ENCODE measurements at places on chromosomes 5 and 9. TPM values are rescaled to one million over a fixed set of nuclear protein-coding genes. Genes with fewer than 3 reads are reported as not detected.

The TMEM215 gene
- total RNA-seq = not detected

The PCSK5 gene
- total RNA-seq = 13.3 TPM

GRCh38 chr9:123544007-123544827 is 188.2 kb downstream of the CRB2 start:
- peak; percentile 33 for DNase-seq

The SNCB gene
- 0.10 TPM for total RNA-seq

DNA sequence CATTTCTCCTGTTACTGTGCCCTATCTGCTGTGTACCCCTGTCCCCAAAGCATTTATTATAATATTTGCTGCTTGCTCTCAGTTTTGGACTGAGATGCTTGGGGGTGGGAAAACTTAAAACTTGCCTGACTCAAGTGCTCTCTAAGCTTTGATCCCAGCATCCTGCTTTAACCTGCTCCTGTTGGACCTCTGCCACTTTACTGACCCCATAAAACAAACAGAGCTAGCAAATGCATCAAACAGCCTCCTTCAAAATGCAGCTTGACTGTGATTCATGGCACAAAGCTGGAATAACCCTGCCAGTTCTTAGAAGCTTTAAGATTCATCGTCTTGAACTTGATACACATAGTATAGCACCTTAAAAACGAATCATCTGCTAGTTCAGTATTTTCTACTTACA is 212.5 kb downstream of the DEPDC1B start:
- peak; percentile 61 for DNase-seq

GRCh38 chr5:89055695-89056085 is 172.7 kb upstream of the MEF2C start:
- DNase-seq = no peak

The SLC9A3 gene
- 9.1 TPM for total RNA-seq

DNA sequence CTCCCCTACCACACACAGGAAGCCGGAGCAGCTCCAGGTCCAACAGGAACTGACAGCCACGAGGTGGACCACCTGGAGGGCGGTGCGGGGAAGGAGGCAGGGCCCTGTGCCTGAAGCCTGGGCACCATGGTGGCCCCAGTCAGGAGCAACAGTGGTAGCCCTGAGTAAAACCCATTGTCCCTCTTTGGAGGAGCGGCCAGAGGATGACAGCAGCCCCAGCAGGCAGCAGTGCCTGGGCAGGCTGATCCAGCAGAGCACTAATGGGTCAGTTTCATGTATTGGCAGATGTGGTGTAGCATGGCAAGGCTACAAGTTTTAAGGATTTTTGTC is 47.7 kb upstream of the GARNL3 start:
- DNase-seq = no peak

DNA sequence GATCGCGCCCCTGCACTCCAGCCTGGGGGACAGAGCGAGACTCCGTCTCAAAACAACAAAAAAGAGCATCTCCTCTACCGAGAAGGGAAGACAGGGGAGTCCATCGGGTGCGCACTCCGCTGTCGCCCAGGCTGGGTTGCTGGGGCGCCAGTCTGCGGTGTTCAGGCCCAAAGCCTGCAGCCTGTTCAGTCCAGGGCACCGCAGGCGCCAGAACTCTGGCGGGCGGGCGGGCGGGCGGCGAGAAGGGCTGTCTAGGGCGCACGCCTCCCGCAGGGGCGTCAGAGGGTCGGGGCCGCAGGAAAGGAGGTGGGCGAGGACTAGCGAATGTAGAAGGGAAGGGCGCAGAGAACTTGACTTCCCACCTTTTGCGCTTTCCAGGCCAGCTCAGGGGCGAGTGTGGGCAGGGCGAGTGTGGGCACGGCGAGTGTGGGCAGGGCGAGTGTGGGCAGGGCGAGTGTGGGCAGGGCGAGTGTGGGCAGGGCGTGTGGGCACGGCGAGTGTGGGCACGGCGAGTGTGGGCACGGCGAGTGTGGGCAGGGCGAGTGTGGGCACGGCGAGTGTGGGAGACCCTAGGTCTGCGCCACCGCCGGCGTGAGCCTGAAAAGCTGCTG is 10.5 kb downstream of the PROP1 start:
- no peak for DNase-seq

The RHOBTB3 gene
- total RNA-seq = 148 TPM

The CRHBP gene
- not detected for total RNA-seq

GRCh38 chr5:157485340-157485739 is 25.3 kb downstream of the NIPAL4 start:
- DNase-seq = no peak

The RGS7BP gene
- not detected for total RNA-seq

DNA sequence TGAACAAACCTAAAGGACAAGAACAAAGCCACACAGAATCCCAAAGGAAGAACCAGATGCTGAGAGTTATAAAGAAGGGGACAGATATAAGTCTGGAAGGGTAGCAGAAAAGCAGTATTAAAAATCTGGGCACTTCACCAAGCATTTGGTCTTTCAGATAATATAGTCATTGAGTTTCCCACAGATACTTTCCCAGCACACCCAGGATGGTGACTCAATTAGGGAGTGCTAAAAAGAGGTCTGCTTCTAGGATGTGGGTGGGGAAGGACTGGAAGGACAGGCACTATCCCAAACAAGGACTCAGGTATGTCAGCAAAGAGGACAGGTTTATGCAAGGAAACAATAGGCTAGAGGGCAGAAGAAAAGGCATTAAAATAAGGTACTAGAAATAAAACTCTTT is 59.3 kb downstream of the DIAPH1 start:
- no peak for DNase-seq

GRCh38 chr9:16120727-16121126 is 567.9 kb downstream of the CCDC171 start:
- DNase-seq = no peak

DNA sequence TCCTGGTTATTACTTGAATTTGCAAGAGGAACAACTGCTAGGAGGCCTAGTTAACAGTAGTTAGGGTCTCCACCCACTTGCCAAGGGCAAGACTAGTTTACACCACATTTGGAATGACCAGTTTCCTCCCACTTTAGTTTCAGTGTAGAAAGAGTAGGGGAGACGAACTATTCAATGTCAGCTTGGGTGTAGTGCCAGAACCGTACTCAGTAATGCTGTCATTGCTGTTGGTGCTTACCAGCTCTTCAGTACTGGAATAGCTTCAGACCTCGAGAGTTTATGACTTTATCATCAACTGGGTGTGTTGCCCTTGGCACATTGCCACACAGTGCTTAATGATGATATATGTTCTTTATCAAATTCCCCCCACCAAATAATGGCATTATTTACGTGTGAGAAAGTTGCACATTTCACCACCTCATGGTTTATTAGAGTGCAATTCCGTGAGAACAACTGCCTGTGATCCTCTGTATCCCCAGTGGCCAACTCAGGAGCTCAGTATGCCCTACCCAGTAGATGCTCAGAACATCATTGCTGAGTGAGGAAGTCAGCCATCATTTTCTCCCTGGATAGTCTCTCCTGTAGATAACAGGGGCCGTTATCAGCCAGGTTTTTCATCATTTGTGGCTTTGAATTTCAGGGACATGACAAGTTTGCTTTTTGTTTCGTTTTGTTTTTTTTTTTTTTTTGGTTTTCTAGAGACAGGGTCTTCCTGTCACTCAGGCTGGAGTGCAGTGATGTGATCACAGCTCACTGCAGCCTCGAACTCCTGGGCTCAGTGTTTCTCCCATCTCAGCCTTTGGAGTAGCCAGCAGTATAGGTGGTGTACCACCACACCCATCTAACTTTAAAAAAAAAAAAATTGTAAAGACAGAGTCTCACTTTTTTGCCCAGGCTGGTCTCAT is 67.3 kb downstream of the DOCK8 start:
- DNase-seq = no peak

DNA sequence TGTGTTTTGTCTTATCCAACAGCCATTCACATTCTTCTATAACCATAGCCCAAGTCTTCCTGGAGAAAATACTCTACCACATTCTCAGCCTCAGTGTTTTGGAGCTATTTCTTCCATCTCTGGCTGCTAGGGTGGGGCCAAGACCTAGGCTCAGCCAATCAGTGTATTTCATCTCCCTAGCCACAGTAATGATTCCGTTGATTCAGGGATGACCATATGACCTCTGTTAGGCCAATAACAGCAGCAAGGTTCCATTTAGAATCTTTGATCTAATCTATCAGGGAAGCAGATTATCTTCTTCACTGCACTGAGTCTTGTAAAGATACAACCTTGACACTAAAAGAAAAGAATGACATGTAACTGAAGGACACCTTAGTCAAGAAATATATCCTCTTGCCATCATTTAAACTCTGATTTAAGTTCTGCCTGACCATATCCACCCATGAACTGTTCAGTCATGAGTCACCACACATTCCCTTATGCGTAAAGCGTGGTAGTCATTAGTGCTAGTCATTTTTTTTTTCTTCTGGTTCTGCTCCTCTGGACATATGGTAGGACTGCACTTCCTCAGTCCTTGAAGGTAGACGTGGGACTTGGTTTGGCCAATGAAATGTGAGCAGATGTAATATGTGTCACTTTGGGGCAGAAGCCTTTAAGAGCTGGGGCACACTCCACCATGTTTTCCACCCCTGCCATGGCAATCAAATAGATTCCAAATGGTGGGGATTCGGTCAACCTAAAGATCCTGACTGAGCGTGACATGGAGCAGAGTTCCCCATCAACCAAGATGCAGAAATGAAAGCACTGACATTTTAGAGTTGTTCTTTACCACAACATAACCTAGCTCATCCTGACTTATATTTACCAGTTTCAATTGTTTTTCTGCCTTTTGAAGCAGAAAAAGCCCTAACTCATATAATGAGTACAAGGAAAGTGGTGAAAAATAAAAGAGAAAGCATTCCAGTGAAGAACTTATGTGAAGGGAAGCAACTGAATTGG is 12.7 kb upstream of the PRELID2 start:
- DNase-seq = no peak

DNA sequence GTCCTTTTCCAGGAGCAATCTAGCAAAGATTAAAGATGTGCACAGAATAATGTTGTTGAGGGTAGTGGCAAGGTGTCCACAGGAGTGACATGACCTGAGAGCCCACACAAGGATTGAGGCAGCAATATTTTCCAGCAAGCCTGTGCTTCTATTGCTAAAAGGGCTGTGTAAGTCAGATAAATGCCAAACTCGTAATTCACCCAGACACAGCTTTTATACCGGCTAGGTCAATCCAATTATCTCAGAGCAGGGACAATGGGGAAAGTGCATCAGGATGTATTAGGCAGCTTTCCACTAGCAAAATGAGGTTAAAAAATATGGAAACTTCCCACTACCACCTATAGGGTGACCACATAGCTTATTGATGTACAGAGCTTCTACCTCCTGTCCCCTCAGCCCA is 34.8 kb upstream of the RAB3C start:
- DNase-seq = no peak

DNA sequence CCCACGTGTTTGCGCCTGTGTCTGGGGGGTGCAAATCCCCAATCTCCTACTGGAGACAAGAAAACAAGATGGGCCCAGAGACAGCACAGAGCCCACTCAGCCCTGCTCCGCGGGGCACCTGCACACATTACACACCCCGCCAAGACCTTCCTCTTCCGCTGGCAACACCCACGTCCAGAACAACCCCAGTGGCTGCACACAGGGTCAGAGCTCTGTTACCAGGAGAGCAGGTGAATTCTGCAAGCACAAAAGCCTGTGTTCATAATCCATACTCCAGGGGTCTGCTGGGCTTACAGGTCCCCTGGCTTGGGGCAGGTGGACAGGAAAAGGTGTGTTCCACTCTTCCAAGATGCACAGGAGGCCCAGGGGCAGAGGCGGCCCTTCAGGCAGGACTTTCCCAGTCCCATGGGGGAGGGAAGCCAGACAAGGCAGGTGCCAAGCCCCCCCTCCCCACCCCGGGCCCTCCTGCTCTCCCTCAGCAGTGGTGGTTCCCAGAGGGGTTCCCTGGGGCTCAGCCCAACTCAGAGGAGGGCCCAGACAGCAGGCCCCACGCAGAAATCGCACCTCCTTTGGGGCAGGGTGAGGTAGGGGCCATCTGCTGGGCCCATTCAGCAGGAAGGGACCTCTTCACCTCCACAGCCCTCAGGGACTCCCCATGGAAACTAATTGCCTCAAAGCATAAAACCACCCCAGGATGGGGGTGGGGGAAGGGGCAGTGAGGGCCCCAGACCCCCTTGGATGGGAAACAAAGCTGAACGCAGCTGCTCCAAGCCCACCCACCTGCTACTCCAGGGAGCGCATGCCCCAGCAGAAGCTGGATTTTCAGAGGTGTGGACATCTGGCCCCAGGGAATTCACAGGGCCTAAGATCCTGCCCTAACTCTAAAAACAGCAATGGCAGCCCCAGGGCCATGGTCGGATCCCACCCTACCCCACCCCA is 105.3 kb downstream of the VAV2 start:
- no peak for DNase-seq

The RFESD gene
- total RNA-seq = 8.9 TPM

DNA sequence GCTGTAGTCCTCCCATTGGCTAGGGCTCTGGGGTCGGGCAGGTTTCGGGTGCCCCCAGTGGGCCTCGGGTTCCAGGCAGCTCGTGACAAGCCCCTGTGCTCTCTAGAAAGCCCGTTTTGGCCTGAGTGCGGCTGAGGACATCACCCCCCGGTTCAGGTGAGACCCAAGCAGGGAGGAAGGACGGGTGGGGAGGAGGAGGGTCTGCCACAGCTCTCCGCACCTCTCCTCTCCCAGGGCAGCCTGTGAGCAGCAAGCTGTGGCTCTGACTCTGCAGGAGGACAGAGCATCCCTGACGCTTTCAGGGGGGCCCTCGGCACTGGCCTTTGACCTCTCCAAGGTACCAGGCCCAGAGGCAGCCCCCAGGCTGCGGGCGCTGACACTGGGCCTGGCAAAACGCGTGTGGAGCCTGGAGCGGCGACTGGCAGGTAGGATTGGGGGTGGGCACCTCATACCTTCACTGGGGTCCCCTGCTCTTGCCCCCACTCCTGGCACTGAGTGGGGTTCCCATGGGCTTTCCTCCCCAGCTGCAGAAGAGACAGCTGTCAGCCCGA is 672 bp downstream of the PAXX start:
- no peak for DNase-seq

DNA sequence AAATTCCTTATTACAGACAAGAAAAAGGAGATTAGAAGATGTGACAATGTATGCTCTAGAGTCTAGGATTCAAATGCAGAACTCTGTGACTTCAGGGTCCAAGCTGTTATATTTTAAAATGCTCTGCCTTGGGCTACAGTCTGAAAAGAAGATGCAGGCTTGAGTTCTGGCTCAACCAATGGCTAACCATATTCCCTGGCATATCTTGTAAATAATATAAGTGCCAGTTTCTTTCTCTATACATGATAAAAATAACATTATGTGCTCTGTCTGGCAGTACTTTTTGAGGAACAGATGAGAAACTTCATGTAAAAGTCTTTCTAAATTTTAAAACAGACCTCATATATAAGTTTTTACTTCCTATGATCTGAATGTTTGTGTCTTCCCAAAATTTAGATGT is 926.5 kb upstream of the CDH6 start:
- no peak for DNase-seq

The MARCOL gene
- 3.8 TPM for total RNA-seq

The RC3H2 gene
- total RNA-seq = 63.6 TPM

- no peak for DNase-seq
These were observed 38.7 kb upstream of the PTGS1 start for GRCh38 chr9:122332083-122332482.

GRCh38 chr9:130995086-130996011 is 13.6 kb upstream of the LAMC3 start:
- DNase-seq = no peak

All from NCI-H460 (cell line).